Kidney glomerular epithelial cell (primary cell): ENCODE measurements at places on chromosomes 2 and 18.

- DNase-seq, result no peak
These were observed 120.4 kb upstream of the TLK1 start for GRCh38 chr2:171281110-171281509.

DNA sequence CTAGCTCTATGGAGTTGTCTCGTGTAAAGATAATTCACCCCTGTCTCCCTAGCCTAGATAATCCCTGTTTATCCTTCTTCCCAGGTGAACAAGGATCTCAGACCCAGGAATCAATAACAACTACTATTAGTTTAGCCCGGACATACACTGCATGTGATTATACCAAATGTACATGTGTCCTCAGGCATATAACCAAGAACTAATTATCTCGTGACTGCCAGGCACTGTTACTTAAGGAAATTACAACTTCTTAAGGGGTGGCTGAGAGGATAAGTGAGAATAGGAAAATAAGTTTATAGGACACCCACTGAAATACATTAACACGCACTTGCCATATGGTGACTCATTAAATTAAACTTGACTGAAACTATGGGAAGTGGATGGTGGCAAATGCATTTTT is 126.6 kb downstream of the CNTNAP5 start:
- no peak for DNase-seq

- DNase-seq, result no peak
These were observed 99.1 kb upstream of the MC2R start for GRCh38 chr18:14014456-14014855.

DNA sequence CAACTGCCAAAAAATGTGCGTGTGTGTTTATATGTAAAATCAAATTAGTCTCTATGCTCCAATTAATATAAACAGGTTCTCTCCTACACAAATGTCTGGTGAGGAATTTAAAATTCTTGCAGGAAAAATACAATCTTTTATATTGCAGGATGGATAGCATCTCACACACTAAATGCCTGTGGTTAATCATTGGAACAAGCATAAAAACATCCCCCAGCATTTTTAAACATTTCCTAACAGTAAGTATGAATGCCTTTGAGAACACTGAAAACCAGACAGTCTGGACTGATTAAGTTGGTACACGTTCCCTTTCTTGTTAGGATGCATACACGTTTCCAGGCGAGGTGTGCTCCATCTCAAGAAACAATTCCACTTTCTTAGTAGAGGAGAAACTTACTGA is 29.9 kb upstream of the PDE1A start:
- peak; percentile 65 for DNase-seq

GRCh38 chr18:43587538-43588153 is 310.4 kb upstream of the SYT4 start:
- peak; percentile 17 for DNase-seq

GRCh38 chr18:73728657-73729056 is 419.0 kb downstream of the FBXO15 start:
- DNase-seq, result no peak

- no peak for DNase-seq
These were observed 1162.5 kb upstream of the LRRTM1 start for GRCh38 chr2:81467096-81467495.

DNA sequence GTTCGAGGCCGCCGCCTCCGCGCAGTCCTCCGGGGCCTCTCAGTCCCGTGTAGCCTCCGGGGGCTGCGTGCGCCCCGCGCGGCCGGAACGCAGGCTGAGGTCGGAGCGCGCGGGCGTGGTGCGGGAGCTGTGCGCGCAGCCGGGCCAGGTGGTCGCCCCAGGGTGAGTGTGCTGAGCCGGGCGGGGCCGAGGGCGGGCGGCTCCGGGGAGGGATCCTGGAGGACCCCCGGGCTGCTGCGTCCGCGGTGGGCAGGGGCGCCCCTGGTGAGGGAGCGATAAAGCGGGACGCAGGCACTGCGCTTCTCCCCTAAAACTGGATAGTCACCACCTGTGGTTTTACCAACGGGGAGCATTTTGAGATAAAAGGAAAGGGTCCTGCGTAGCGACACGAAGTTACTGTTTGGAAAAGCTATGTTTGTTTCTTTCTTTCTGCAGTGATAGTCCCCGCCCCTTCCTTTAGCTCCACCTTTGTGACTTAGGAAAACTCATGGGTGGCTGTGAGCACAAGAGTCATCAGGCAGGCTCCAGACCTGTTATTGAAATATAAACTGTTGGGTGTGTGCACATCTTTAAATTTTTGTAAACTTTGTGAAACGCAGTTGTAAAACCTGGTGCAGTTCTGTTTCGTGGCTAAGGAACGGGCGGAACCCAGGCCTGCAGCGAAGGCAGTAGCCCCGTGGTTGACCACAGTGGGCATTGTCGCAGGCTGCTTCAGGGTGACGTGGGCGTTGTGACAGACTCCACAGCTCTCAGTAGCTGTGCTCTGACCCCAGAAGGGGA is 687 bp downstream of the CTDP1 start:
- DNase-seq, result no peak

DNA sequence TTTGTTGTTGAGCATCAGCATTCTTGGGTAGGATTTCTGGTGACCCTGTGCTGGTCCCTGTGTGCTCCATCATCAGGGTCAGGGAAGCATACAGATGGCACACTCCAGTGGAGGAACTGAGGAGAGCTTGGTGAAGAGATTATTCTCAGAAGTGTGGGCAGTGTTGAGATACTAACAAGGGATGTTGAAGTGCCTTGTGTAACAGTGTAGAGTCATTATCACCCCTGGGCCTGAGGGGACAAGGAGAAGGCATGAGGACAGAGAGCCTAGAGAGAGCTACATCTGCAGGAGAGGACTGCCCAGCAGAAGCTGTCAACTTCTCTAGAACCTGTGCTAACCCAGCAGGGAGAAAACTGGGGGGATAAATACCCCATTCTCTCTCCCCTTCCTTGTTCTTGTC is 189.0 kb downstream of the PLCL1 start:
- DNase-seq, result no peak

DNA sequence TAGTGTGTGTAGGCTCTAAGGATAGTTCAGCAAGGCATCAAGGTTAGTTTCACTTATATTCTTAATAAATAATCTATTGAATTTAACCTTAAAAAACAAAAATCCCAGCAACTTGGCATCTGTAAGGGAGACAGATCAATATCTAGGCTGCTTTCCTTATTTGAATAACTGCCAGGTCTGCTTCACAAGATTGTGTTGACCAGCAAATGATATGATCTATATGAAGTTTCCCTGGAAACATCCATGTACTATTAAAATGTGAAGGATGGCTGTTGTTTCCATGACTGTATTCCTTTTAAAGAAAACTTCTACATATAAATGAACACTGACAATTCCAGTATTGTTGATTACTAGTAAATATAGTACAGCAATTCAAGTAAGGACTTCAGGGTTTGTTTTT is 109.4 kb downstream of the SPTBN1 start:
- no peak for DNase-seq

GRCh38 chr2:121263996-121264715 is 20.8 kb downstream of the TFCP2L1 start:
- DNase-seq, result no peak

- no peak for DNase-seq
These were observed 21.6 kb downstream of the EIPR1 start for GRCh38 chr2:3355951-3356569.

GRCh38 chr18:79470547-79470946 is 74.8 kb downstream of the NFATC1 start:
- DNase-seq, result no peak

- no peak for DNase-seq
These were observed 298.6 kb downstream of the CYP26B1 start for GRCh38 chr2:71849111-71849510.

GRCh38 chr2:238916875-238917590 is 69.1 kb downstream of the TWIST2 start:
- DNase-seq, result no peak

DNA sequence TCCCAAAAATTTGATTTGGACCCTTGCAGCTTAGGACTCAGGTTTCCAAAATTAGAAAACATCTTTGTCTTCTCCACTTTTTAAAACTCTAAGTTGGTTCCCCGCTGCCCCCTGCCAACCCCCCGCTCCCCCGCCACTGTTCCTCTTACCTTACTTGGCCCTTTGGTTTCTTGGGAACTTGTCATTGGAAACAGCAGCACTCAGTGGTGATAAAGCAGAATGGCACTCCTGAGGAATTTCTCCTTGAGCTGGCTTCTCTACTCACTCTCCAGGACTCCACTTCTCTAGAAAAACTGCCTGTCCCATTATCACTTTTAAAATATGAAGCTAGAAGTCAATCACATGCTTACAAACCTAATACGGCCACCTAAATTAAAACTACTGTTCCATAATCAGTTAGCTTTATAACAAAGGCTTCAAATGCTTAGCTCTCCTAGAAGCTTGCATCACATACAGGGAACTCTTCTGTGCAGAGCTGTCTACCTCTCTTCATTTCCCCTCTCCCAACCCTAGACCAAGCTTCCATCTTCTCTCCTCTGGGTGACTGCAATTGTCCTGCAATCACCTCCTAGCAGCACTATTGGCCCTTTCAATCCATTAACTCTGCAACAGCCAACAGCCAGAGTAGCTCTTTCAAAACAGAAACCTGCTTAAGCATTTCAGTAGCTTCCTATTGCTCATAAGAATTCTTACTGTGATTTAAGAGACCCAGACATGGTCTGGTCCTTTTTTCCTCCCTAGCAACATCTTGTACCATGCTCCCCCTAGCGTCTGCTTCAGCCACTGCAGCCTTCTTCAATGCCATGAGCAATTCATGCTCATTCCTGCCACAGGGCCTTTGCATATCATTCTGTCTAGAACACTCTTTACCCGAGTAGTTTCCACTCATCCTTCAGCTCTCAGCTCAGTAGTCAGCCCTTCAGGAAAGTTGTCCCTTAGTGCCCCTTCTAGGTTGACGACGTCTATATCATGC is 15.2 kb upstream of the PLEKHM3 start:
- peak; percentile 63 for DNase-seq

DNA sequence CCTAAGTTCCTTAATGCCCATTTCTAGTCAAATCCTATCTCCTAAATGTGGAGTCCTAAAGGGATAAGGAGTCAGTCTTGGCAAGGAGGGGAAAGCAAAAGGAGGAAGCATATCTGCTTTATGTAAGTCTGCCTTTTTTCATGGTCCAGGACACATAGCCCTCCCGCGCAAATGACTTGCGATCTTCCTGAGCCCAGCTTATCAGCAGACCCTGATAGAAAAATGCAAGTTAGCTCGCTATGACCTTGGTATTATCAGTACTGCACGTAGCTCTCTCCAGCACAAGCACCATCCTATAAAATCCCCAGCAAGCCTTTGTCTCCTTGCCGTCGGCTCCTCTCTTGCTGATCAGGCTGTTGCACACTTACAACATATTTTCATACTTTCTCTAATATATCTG is 281.4 kb upstream of the KCNH7 start:
- no peak for DNase-seq

DNA sequence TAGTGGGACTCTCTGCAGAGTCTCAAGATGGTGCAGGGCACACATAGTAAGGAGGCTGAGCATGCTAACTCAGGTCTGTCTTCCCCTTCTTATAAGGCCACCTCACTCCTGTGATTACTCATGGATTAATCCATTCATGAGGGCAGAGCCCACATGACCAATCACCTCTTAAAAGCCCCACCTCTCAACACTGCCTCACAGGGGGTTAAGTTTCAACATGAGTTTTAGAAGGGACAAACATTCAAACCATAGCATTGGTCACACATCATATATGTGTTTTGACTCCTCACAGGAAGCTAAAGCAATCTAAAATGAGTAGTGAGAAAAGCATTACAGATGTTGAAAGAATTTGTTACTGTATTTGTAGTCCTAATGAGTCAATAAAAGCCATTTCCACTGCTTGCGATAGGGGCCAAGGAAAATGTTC is 57.5 kb downstream of the DTNA start:
- peak; percentile 18 for DNase-seq

- DNase-seq, result no peak
These were observed 97.7 kb upstream of the TFCP2L1 start for GRCh38 chr2:121382744-121383143.

- DNase-seq, result no peak
These were observed 748 bp upstream of the ZNF804A start for GRCh38 chr2:184597571-184597991.

- DNase-seq, result no peak
These were observed 9.4 kb downstream of the FBLN7 start for GRCh38 chr2:112147382-112148168.

- no peak for DNase-seq
These were observed 327.1 kb upstream of the CDH19 start for GRCh38 chr18:66931010-66931409.

DNA sequence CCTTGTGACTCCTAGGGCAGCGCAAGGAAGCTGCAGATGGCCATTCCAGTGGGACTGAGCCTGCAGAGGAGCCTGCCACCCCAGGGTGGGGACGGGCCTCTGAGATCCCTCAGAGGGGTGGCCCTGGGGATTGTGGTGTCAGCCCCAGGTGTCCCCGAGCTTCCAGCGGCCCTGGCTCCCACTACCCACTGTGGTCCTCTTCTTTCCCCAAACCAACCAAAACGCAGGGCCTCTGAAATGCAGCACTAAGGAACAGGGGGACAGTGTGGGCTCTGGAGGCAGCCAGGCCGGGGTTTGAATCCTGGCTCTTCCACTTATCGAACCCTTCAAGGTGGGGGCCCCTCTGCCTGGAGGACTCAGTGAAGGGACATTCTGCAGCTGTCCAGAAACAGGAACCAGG is 32.7 kb downstream of the ATOH8 start:
- no peak for DNase-seq

- no peak for DNase-seq
These were observed 23.9 kb downstream of the CHN1 start for GRCh38 chr2:174981331-174981730.

GRCh38 chr2:75787532-75788132 is 76.9 kb upstream of the GCFC2 start:
- peak; percentile 38 for DNase-seq

- no peak for DNase-seq
These were observed 291.6 kb downstream of the ALPK2 start for GRCh38 chr18:58337285-58337684.
